ENCODE measurements at places on chromosomes 6 and 20.

DNA sequence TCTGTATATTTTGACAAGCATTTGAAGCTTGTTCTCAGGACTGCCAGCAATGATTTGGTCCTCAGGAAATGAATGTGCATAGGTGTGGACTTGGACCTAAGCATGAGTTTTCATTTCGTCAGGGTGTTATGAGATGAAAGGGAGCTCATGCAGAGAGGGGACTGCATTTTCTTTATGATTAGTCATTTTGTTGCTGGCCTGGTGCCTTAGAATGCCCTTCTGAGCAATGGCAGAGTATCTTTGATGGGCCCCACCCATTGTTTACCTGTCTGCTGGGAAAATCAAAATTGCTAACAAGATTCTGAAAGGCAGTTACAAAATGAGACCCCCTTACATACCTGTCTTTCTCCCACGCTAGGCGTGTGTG is 51.5 kb upstream of the MTHFD1L start:
- no peak for DNase-seq

GRCh38 chr6:90095788-90096187 is 200.9 kb downstream of the BACH2 start:
- no peak for DNase-seq

DNA sequence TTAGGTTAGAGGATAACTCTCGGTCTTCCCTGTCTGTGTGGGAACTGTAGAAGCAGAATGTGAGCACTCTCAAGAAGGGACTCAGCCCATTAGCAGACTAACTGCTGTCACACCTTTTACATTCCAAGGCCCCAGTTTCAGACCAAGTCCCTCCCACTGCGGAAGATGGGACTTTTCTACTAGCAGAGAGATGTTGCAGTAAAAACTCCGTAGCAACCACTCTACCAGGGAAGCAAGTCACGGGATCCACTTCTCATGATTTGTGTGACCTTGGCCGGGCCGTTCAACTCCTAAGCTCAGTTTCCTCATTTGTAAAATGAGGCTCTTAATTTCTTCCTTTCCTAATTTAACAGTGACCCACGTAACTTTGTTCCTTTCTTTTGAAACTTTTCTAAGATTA is 77.1 kb upstream of the SLC4A11 start:
- DNase-seq, result no peak

GRCh38 chr6:16850681-16851026 is 89.4 kb upstream of the ATXN1 start:
- DNase-seq, result no peak

DNA sequence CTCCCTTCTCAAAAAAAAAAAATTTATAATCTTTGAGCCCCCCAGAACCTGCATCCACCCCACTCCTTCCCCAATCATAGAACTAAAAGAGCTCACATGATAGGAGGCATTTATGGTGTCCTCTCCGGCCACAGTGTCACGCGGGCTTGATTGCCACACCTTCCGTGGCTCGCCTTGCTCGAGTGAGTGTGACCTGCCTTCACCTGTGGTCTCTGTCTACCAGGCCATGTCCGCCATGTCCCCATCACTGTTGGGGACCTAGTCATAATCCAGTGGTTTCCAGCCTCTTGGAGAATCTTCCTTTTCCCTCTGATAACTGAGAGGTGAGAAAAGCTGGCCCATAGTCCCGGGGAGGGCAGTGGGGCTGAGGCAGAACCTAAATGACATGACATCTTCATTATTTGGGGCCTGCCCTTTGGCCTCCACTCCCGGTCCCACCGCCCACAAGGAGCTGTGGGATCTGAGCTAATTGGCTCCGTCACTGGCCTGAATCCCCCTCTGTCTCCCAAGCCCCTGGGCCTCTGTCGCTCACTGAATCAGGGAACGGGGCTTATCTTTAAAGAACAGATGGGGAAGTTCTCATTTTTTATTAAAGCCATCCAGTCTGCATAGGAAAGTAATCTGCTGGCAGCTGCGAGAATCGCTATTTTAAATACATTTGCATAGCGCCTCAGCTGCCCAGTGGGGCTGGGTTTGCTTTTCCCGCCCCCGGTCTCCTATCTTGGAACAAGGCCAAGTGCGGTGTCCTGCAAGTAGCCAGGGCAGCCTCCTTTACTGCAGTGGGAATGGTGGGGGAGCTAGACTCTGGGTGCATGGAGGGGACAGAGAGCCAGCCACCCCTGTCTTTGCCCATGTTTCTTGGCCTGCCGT is 197.6 kb upstream of the PMEPA1 start:
- DNase-seq, result no peak

DNA sequence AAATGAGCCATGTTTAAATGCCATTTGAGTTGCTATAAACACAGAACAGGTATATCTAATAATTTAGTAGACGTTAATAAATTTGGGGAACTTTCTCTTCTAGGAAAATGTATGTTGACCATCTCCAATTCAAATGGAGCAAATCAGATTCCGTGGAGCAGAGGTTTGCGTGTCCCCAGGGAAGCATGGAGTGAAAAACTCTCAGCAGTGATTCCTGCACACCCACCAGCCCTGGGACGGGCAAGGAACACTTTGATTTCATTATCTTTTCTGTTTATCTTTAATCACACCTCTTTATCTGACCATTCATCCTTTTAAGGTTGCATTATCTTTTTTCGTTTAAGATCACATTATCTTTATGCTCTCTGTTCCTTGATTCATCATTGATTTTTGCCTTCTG is 95.0 kb downstream of the RNASET2 start:
- DNase-seq, result no peak

DNA sequence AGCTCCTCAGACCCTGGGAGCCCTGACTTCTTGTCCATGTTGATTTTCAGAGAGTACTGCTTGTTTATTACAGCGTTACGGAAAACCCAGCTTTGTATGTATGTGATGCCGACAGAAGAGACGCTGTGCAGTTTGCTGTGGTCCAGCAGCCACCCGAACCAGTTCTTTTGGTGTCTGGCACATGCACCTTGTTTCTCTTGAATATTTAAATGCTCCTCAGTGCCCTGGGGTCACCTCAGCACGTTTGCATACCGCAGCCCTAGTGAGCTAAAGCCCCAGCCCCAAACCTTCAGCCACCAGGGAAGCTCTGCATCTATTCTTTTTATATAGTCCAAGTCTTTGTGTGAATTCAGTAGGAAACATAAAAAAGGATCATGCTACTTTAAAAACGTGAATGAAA is 39.9 kb downstream of the AFDN start:
- no peak for DNase-seq

GRCh38 chr6:117072134-117072533 is 193.2 kb upstream of the VGLL2 start:
- no peak for DNase-seq

GRCh38 chr6:127510876-127511275 is 8.3 kb downstream of the MTCL3 start:
- no peak for DNase-seq

- DNase-seq, result peak; percentile 18
Observed at GRCh38 chr20:35329435-35330139, 37.4 kb upstream of the FAM83C start.

DNA sequence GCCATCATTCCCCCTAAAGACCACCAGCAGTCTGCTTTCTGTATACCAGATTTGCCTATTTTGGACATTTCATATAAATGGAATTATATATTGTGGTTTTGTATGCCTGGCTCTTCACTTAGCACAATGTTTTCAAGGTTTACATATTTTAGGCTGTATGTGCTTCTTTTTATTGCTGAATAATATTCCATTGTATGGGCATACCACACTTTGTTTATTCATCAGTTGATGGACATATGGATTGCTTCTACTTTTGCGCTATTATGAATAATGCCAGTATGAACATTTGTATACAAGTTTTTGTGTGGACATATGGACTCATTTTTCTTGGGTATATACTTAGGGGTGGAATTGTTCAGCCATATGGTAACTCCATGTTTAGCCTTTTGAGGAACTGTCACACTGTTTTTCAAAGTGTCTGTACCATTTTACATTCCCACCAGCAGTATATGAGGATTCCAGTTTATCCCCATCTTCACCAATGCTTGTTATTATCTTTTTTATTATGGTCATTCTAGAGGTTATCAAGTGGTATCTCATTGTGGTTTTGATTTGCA is 12.7 kb downstream of the L3MBTL1 start:
- no peak for DNase-seq
